ENCODE measurements at places on chromosomes 13 and 19.

GRCh38 chr13:106570299-106570852, 2.4 kb upstream of the ARGLU1 start:
- DNase-seq = peak; percentile 69

- no peak for DNase-seq
Observed at GRCh38 chr13:81283561-81283960, 942.6 kb upstream of the SPRY2 start.

GRCh38 chr13:27660511-27660910, 38.8 kb downstream of the POLR1D start:
- no peak for DNase-seq

- no peak for DNase-seq
Observed at GRCh38 chr13:94210816-94211215, 268.7 kb downstream of the DCT start.

DNA sequence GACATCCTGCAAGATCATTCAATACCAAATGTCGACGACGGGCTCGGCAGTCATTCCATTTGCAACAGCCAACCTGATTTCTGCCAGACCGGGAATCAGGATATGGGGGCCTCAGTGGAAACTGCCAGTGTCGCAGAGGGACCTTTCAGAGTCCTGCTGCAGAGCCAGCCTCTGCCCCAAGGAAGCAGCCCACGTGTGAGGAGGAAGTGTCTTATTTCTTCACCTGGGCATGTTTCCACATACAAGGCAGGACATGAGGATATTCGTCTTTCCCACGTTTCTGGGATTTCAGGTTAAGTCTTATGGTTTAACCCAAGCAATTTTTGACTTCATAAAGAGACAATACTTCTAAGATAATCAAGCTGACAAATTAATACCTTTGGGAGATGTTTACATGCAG, 69.9 kb downstream of the ABCC4 start:
- no peak for DNase-seq

DNA sequence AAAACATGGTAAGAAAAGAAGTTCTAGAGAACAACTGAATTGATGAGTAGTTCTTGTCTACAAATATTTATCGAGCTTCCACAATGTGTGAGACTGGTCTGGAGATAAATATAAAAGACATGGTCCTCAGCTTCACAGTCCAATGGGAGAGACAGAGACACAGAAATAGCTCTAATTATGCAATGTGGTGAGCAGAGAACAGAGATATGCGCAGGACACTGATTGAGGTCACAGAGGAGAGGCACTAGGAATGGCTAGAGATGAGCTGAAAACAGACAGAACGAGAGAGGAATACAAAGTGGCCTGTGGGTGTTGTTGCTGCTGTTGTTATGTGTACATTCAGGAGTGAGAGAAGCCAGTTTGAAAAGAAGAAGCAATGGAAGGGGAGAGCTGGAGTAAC, 53.2 kb downstream of the GPALPP1 start:
- DNase-seq = no peak

- no peak for DNase-seq
Observed at GRCh38 chr13:48542138-48542537, 9.3 kb upstream of the RCBTB2 start.

DNA sequence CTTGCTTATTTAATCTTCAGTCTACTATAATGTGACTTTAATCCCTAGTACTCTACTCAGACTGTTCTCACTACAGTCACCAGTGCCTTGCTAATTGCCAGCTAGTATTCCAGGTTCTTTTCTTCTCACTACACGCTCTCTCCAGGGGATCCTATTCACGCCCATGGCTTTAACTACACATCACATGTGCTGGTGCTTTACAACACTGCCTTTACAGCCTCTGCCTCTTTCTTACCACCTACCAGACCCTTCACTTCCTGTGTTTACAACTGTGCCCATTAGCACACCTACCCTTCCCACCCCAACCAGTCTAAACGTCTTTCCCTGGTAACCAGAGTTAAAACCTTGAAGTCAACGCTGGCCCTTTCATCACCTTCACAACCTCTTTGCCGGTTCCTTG, 249.5 kb downstream of the DNAJC15 start:
- no peak for DNase-seq

- no peak for DNase-seq
Observed at GRCh38 chr13:97659602-97660001, 225.6 kb downstream of the RAP2A start.

DNA sequence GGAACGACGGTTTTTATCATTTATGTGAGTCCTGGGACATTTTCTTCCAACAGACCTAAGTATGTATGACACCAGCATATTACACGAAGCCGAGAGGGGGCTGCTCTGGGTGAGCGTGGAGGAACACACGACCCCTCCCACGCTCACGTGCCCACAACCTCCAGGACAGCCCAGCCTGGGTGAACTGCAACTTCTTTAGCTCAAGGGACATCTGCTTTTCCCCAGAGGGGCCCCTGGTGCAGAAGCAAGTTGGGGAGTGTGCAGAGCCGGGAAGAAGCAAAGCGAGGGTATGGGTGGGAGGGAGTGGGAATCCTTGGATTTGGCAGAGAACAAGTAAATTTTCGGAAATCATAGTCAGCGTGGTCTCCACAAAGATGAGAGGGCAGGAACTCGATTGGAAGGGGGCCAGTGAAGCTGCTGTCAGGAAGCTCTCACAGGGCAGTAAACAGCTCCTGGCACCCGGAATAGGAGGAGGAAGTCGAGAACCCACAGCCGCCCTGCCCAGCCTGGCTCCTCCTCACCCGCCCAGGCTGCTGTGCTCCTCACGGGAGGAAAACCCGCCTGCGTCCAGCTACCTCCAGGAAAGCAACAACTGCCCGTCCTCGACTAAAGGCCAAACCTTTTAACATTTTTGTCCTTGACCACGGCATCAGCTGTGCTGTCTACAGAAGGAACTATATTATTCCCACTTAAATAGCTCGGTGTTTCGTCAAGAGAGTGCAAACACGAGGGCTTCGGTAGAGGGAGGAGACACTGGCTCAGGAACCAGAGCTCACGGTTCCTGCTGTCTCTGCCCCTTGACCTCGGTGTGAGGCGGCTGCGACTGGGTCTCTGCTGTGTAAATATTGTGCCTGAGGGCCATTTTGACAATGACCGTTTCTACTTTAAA, 17.2 kb upstream of the CFAP97D2 start:
- peak; percentile 30 for DNase-seq

DNA sequence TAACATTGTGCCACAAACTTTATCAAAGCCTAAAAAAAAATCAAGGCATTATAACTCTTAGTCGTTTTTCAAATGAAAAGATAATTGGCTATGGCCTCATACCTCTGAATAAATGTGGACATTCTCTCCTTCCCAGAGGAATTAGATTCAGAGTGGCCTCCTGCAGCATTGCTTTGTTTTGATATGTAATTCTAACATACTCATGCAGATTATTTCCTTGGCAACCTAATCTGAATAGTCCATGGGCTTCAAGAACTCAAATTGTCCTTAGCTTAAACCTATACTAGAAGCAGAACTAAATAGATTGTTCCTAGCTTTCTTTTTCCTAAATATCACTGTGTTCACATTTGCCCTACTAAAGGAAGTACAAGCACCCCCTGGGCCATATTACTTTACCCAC, 1146.9 kb downstream of the OLFM4 start:
- DNase-seq = no peak

DNA sequence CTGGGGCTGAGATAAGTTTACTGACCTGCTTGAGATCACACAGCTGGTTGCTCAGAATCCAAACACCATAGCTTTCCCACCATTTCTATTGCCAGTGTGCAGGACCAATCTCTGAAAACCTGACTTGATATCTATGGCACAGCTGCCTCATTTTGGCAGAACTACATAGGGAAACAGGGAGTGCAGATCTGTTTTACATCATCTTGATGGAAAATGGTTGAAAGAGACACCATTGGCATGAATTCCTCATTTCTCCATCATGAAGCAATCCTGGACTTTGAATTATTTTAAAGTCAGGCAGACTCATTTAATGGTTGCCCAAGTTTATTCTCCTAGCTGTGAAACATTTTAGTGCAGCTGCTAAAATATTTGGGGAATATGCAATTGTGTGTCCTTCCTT, 1628.2 kb upstream of the SLC10A2 start:
- no peak for DNase-seq
